SK-N-SH (cell line): ENCODE measurements at places on chromosomes 3 and 15. TPM values are rescaled to one million over a fixed set of nuclear protein-coding genes. Genes with fewer than 3 reads are reported as not detected.
A peak's percentile ranks its signal among the peaks of the same experiment; 100 is the strongest.

- no peaks in the 10 kb centered on the region for H3K36me3 ChIP-seq
- peaks cover 5% of the 10 kb centered on the region; the same call in 1 of the 2 replicates for H3K4me1 ChIP-seq
- H3K4me3 ChIP-seq = no peak overlapping the region
- no peak overlapping the region; the same call in 1 of the 2 replicates for H3K27ac ChIP-seq
Observed at GRCh38 chr3:194330579-194330978, 20.5 kb downstream of the CPN2 start.

Gene PLSCR2
- polyA plus RNA-seq = not detected in 2 replicates

GRCh38 chr15:96217983-96218382 lies 112.5 kb upstream of the NR2F2 start:
- no peak overlapping the region for H3K27ac ChIP-seq
- H3K4me3 ChIP-seq = no peak overlapping the region
- no peaks in the 10 kb centered on the region for H3K4me1 ChIP-seq
- DNase-seq = no peak
- no peaks in the 10 kb centered on the region for H3K27me3 ChIP-seq
- H3K36me3 ChIP-seq = no peaks in the 10 kb centered on the region

GRCh38 chr3:61560517-61561373 lies 626 bp upstream of the PTPRG start:
- peak overlapping the region; percentile 74 for H3K27ac ChIP-seq
- H3K4me1 ChIP-seq = peaks cover 9% of the 10 kb centered on the region; the same call in 1 of the 2 replicates
- no peaks in the 10 kb centered on the region; the same call in 1 of the 2 replicates for H3K27me3 ChIP-seq
- DNase-seq = peak; percentile 68
- H3K36me3 ChIP-seq = no peaks in the 10 kb centered on the region
- peak overlapping the region; percentile 74 for H3K4me3 ChIP-seq

- H3K4me1 ChIP-seq = no peaks in the 10 kb centered on the region
- H3K4me3 ChIP-seq = no peak overlapping the region
- no peak for DNase-seq
Observed at GRCh38 chr3:144636833-144637232, 665.2 kb downstream of the DIPK2A start.

Gene TMEM212
- polyA plus RNA-seq = not detected in 2 replicates

- no peak overlapping the region for H3K4me3 ChIP-seq
- H3K36me3 ChIP-seq = peaks cover 91% of the 10 kb centered on the region
- H3K4me1 ChIP-seq = no peaks in the 10 kb centered on the region
- no peaks in the 10 kb centered on the region for H3K27me3 ChIP-seq
- no peak overlapping the region for H3K27ac ChIP-seq
- no peak for DNase-seq
Observed at GRCh38 chr3:14156201-14156600, 22.2 kb downstream of the XPC start.

Gene BMF
- polyA plus RNA-seq = 0.72 and 1.0 TPM in 2 replicates

- no peaks in the 10 kb centered on the region for H3K36me3 ChIP-seq
- H3K4me1 ChIP-seq = no peaks in the 10 kb centered on the region
- H3K27ac ChIP-seq = no peak overlapping the region
Observed at GRCh38 chr3:45212095-45212468, 14.0 kb downstream of the TMEM158 start.

DNA sequence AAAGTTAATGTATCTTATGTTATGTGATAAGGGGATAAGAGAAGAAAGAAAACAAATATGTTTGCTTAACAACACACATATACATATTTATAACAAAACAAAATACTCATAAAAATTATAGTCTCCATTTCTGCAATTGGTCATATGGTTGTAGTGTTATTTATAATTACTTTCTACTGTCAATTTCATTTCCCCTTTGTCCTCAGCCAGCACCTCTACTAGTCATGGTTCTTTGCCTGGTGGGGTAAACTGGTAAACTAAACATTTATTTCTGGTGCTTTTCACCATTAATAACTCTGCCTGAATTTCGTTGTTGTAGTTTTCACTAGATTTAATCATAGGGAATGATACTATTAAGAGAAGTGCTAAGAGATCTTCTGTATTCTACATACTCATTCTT lies 88.0 kb upstream of the ALCAM start:
- H3K4me1 ChIP-seq = peaks cover 10% of the 10 kb centered on the region; the same call in 1 of the 2 replicates
- no peak overlapping the region for H3K4me3 ChIP-seq
- DNase-seq = no peak
- H3K27me3 ChIP-seq = no peaks in the 10 kb centered on the region
- no peaks in the 10 kb centered on the region for H3K36me3 ChIP-seq

DNA sequence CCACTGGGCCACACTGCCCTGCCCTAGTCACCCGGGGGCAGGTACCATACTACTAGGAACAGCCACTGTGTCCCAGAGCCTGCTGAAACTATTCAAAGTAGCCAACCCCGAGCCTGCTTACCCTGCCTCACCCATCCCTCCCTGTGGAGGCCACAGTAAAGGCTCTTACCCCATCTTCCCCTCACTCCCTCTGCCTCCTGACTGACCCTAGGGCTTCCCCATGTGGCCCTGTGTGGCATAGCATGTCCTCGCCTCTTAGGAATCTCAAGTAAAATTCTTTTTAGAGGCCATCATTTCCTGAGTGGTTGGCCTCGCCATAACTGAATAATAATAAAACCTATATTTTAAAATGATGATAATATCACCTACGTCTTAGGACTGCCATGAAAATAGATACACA lies 112.2 kb upstream of the SLC6A11 start:
- peaks cover 18% of the 10 kb centered on the region; the same call in 1 of the 2 replicates for H3K27me3 ChIP-seq
- H3K27ac ChIP-seq = no peak overlapping the region
- no peaks in the 10 kb centered on the region for H3K36me3 ChIP-seq
- DNase-seq = peak; percentile 46

DNA sequence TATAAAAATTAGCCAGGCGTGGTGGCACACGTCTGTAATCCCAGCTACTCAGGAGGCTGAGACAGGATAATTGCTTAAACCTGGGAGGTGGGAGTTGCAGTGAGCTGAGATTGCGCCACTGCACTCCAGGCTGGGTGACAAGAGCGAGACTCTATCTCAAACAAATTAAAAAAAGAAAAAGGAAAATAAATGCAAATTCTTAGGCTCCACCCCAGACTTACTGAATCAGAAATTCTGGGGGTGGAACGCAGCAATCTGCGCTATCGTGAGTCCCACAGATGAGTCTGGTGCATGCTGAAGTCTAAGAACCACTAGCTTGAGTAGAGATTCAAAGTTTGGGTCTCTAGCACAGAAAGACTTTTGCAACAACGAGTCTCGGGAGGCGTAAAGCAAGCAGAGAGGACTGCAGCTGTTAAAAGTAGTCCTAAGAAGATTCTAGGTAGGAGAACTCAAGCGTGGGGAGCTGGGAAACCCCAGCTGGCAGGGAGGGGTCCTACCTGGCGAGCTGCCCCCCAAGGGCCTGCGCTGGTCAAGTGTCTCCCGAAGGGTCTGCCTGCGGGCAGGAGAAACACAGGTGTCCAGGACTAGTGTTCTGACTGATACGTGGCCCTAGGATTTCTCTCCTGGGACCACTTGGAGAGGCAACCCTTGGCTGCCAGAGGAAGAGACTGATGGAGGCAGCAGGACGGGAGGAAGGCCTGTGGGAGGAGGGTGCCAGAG lies 21.9 kb downstream of the CEP19 start:
- H3K27me3 ChIP-seq = no peaks in the 10 kb centered on the region
- no peak overlapping the region for H3K27ac ChIP-seq
- no peaks in the 10 kb centered on the region for H3K36me3 ChIP-seq

Gene GOLGA8M
- 0.10 TPM in 1 of 2 replicates, not detected in the other for polyA plus RNA-seq

Gene FSD2
- not detected in 2 replicates for polyA plus RNA-seq

Gene AGBL1
- not detected in 2 replicates for polyA plus RNA-seq
